ENCODE measurements at places on chromosomes 4 and X.

GRCh38 chr4:72031868-72032608, at the start of gene NPFFR2:
NPFFR2 (plus strand) TSS chr4:72032000; CDS start chr4:72128592, 96,592 bp downstream.
- no peak for DNase-seq

- DNase-seq = no peak
These were observed 27.6 kb downstream of the NYX start for GRCh38 chrX:41474726-41475100.

- no peak for DNase-seq
These were observed 246.3 kb downstream of the PALLD start for GRCh38 chr4:168743131-168743530.

DNA sequence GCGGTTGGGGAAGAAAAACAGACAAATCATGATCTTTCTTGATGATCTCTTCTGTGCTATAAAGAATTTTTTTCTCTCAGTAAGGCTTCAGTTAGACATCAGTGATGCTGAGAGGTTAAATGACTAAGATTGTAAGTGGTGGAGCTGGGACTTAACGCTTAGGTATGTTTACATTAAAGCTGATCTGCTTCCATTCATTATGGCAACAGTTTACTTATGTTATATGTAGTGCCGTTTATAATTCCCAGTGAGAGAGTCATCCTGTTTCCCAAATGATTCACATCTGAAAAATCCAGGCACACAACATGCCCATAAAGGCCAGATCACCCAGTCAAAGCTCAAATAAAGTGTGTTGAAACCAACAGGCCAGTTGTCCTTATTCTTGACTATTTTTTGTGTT, 50.1 kb downstream of the CENPVL3 start:
- no peak for DNase-seq

- DNase-seq = peak; percentile 74
These were observed 1.8 kb downstream of the TBC1D1 start for GRCh38 chr4:37892641-37893040.

GRCh38 chr4:87150498-87151261, 69.7 kb downstream of the KLHL8 start:
- DNase-seq = peak; percentile 28

- no peak for DNase-seq
These were observed 847.7 kb upstream of the INTU start for GRCh38 chr4:126784966-126785580.

GRCh38 chr4:87058356-87059073, 123.7 kb downstream of the AFF1 start:
- no peak for DNase-seq

DNA sequence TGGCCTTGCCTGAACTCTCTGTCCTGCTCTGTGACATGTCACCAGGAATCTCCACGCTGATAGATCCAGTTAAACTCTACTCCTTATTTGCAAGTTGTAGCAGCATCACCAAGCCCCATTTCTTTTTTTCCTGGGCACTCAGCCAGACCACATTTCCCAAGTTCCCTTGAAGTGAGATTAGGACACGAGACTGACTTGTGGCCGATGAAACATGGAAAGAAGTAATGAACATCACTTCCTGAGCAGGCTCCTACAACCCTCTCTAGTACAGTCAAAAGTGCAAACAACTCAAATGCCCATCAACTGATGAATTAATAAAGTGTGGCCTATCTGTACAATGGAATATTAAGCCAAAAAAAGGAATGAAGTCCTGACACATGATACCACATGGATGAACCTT, 74.6 kb downstream of the MAP3K15 start:
- no peak for DNase-seq

- DNase-seq = no peak
These were observed 13.3 kb downstream of the YIPF7 start for GRCh38 chr4:44638091-44638490.

GRCh38 chr4:87270825-87271224, 50.4 kb upstream of the KLHL8 start:
- DNase-seq = no peak

DNA sequence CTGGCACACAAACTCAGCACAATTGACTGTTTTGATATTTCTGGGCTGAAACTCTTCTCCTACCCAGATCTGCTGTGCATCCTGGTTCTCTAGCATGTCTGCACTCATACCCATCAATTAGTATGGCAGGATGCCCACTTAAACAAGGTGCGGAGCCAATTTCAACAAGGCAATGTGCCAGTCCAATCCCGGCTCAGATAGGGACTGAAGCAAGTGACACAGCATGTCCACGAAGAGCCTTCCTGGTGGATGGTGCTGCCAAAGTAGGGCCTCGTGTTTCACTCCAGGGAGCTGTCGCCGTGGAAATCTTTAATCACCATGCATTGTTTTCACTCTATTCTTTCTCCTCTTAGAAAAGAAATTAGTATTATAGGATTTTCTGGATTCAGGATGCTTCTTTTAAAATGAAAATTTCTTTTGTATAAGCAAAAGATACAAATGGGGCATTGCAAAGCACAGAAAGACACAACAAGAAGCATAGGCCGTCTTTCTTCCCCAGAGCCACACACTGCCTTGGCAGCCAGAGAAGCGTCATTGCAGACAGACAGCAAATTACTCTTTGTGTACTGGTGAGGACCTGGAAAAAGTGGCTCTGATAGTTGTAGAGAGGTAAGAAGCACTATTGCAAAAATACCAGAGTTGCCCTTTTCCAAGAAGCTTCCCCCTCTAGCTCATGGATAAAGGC, 40.6 kb upstream of the LSM6 start:
- no peak for DNase-seq

DNA sequence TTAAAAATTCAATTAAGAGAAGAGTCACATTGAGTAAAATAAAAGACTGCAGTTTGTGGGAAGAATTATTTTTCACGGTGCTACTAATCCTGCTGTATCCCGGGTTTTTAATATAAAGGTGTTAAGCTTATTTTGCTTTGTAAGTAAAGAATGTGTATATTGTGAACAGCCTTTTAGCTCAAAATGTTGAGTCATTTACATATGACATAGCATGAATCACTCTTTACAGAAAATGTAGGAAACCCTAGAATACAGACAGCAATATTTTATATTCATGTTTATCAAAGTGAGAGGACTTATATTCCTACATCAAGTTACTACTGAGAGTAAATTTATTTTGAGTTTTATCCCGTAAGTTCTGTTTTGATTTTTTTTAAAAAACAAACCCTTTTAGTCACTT, 39.7 kb downstream of the IRS4 start:
- DNase-seq = no peak

- peak; percentile 22 for DNase-seq
These were observed 9.7 kb downstream of the SLC39A8 start for GRCh38 chr4:102335616-102336015.

DNA sequence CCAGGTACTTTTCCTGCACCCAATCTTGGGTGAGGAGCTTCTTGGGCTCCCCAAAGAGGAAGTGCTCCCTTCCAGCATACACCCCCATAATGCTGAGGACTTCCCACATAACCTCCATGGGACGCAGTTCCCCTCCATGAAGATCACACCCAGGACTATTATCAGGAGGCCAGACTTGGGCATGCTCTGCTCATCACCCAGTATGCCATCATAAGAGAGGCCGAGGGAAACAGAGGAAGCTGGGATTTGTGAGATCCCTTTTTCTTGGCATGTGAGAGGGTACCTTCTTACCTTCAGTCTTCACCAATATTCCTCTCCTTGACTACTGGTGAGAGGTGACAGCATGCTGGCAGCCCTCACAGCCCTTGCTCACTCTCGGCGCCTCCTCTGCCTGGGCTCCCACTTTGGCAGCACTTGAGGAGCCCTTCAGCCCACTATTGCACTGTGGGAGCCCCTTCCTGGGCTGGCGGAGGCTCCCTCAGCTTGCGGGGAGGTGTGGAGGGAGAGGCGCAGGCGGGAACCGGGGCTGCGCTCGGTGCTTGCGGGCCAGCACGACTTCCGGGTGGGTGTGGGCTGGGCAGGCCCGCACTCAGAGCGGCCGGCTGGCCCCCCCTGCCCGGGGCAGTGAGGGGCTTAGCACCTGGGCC, 15.7 kb upstream of the HSFX1 start:
- no peak for DNase-seq

- DNase-seq = no peak
These were observed 16.5 kb downstream of the KLHL13 start for GRCh38 chrX:118100091-118100490.

DNA sequence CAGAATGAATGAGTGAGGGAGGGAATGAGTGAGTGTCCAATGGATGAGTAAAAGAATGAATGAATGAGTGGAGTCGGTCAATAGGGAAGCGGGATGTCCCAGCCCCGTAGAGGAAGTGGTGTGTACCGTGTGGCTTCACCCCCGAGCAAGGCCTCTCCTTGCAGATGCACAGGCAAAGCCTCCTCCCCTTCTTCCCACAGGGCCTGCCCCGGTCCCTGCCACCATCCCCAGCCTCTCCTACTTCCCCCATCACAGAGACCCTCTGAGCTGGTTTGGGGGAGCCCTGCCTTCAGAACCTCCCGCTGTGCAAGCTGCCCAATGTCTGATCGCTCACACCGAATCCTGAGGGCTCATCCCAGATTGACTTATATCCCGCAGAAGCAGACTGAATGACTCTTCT, 13.6 kb downstream of the HTRA3 start:
- DNase-seq = no peak

- no peak for DNase-seq
These were observed 367.8 kb upstream of the RASGEF1B start for GRCh38 chr4:81839347-81840042.

- DNase-seq = no peak
These were observed 70.3 kb downstream of the ACOX3 start for GRCh38 chr4:8370106-8370787.

GRCh38 chrX:104567506-104567905, 1.5 kb downstream of the IL1RAPL2 start:
- DNase-seq = no peak

GRCh38 chr4:26077756-26078155, 163.7 kb downstream of the SMIM20 start:
- DNase-seq = no peak

GRCh38 chrX:83934220-83934619, 73.3 kb downstream of the CYLC1 start:
- DNase-seq = no peak

- DNase-seq = no peak
These were observed 8.8 kb downstream of the SH3D19 start for GRCh38 chr4:151316645-151317044.

DNA sequence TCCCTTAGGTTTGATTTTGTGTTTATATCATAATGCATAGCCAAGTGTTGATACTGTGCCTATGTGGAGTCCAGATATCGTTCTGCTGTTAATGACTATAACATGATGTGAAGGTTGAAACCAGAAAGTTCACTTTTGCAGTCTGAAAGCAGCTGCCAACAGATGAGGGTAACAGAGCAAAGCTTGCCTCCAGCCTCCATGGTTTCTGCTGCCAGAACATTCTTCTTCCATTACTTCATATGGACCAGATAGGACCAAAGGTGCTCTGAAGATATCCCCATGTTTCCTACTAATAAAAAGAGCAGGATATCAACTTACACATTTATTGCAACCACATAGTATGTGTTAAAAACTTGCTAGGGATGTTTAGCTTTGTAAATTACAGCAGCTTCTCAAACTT, 394.1 kb downstream of the SPRY1 start:
- no peak for DNase-seq

GRCh38 chrX:52923781-52924241, 26.7 kb downstream of the FAM156B start:
- DNase-seq = peak; percentile 20

GRCh38 chr4:23413631-23414030, 476.2 kb downstream of the PPARGC1A start:
- DNase-seq = no peak

- peak; percentile 71 for DNase-seq
These were observed at the start of gene BEX5 for GRCh38 chrX:102155806-102156179. BEX5 (minus strand) TSS chrX:102155977; CDS start chrX:102154265, 1,712 bp downstream.

DNA sequence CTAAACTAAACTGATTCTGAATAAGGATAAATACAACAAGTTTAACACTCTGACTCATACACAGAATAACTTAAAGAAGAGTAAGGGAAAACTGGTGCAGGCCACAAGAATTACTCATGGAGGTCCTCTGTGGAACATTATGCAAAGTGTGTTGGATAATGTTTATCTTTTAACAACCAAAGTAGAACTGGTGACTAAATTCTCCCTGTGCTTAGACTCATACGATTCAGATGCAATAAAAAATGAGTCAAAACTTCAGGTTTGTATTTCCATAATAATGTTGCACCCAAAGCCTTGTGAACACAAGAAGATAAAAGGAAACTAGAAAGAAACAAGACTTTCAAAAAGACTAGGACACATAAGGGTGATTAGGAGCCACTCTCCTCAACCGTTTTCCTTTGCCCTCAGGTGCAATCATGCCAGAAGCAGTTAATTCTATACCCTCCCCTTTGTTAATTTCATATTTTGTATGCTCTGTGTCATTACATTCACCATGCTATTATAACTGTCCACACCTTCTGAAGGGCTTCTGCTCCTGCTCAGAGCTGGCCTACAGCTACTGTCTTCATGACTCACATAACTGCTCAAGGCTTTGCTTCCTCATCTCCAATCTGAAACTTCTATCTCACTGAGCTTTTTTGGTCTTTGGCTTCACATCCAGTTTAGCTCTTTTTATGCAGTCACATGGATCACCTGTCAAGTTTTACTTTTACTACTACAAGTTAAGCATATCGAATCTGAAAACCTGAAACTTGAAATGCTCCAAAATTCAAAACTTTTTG, 60.2 kb downstream of the KCNIP4 start:
- DNase-seq = no peak

Data from CD4-positive, alpha-beta T cell treated with Interleukin-4 for 1 hour (primary cell).